ENCODE measurements at places on chromosomes 7 and 10.
A peak's percentile ranks its signal among the peaks of the same experiment; 100 is the strongest.

GRCh38 chr10:3139216-3139910, 33.2 kb downstream of the PITRM1 start:
- no peak for DNase-seq

DNA sequence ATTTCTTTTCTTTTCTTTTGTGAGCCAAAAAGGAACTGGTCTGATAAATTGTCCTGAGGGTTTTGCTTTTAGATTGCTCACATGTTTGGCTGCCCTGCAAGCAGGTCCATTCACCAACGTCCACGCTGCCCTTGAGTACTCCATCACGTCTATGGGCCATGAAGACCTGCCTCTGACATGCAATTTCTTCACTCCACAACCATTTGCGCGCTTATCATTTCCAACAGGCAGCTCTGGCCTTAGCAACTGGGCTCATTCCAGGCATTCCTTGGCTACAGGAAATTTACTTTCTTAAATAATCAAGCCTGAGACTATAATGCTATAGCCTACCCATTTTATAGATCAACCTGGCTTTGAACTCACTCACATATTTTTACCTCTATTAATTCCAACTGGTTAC, 408.3 kb upstream of the C7orf33 start:
- DNase-seq = no peak

DNA sequence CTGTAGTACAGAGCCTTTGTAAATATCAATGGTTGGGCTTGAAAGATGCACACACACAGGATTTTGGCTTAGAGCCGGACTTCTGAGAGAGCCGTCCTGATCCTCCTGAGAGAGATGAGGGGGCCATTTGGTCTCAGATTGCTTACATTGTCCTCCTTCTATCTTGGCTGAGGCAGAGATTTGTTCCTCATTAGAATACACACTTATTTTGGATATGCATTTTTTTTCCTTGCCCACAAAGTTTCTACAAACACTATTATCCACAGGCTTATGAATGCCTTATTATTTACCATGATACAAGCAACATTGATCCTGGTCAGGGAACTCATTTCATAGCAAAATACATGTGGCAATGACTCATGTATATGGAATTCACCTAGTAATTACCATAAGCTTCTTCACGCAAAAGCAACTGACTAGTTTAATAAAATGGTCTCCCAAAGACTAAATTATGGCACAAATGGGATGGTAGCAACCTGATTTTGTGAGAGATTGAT, 175.3 kb downstream of the MDFIC start:
- DNase-seq = no peak

DNA sequence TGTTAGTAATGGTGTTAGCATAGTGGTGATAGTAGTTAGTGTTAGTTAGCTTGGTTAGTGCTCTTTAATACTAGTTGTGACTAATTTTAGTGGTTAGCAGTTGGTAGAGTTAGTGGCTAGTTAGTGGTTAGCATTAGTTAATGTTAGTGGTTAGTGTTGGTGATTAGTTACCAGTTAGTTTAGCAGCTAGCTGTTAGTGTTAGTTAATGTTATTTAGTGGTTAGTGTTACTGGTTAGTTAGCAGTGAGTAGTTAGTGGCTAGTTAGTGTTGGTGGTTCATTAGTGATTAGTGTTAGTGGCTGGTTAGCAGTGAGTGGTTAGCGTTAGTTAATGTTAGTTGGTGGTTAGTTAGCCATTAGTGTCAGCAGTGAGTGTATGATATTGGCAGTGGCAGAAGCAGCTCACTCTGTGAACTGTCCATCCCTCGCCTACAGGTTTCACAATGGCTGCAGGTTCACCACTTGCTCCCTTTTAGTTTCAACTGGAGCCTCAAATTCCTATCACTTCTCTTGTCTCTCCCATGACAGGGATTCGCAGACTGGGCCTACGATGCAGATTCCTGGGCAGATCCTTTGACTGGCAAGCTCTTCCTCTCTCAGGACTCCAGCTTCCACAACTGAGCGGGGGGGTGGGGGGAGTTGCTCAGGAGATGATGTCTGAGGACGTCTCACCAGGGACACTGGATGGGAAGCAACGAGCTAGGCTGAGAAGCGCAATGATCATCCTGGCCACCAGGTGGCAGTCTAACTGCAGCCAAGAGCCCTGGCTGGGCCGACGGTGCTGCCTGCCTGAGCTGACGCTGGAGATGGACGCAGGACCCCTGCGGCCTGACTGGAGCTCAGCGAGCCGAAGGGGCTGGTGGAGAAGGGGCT, 19.5 kb downstream of the GHRHR start:
- DNase-seq = peak; percentile 51

GRCh38 chr10:89478085-89478738, 57.2 kb downstream of the SLC16A12 start:
- DNase-seq = no peak

DNA sequence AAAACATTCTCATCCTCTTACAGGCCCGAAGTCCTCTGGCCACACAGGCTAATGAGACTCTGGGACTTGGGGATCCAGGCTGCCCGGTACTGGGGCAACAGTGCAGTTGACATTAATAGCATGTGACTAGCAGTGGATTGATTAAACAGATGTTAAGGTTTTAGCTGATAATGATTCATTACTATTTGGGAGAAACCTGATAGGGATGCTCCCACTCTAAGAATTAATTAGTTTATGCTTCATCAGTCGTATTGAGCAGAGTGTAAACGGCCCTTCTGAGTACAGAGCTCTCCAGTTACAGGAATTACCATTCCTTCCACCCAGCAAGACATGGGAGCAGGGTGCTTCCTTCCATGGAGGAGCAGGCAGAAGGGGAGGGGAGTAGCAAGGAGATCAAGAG, 82.7 kb downstream of the RPS24 start:
- no peak for DNase-seq

Data from DMS 273 treated with DMSO at 0.1 percent for 48 hours (cell line).